ENCODE measurements at places on chromosomes 3 and 15.

DNA sequence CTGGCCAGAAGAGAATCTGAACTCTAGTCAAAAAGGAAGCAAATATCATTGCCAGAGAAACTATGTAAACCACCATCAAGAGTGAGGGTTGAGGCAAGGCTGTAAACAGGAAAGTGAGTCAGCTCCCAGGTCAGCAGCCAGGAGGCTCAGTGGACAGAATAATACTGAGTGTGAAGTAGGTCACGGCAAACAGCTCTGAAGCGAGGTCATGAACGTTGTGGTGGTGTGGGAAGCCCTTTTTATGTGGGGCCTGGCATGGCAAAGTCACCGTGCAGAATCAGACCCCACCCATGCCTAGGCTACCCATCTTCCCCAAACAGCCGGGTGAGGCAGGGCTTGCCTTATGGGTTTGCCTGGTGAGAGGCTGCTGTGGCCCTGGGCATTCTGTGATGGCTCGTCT, 43.9 kb downstream of the THBS1 start:
- no peak for DNase-seq

- DNase-seq, result no peak
Observed at GRCh38 chr3:27271890-27272289, 97.3 kb downstream of the NEK10 start.

GRCh38 chr3:46664188-46664970, 29.1 kb downstream of the ALS2CL start:
- no peak for DNase-seq

GRCh38 chr3:144501467-144501866, 529.8 kb downstream of the DIPK2A start:
- DNase-seq, result no peak

DNA sequence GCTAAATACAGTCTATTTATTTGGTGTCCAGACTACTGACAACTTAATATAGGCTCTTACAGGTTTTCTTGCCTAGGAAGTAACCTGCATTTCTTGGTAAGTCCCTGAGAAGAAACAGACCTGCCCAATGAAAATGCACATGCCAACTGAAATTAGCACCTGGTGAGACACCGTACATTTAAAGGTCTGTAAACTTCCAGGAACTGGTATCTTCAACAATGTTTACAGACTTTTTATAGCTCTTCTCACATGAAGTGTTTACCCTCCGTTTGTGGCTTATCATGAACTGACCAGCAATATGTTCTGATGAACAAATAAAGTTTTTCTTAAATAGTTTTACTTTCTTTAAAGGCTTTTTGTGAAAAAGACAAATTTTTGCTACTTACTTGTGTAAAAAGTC, 93.3 kb downstream of the PCCB start:
- peak; percentile 21 for DNase-seq

DNA sequence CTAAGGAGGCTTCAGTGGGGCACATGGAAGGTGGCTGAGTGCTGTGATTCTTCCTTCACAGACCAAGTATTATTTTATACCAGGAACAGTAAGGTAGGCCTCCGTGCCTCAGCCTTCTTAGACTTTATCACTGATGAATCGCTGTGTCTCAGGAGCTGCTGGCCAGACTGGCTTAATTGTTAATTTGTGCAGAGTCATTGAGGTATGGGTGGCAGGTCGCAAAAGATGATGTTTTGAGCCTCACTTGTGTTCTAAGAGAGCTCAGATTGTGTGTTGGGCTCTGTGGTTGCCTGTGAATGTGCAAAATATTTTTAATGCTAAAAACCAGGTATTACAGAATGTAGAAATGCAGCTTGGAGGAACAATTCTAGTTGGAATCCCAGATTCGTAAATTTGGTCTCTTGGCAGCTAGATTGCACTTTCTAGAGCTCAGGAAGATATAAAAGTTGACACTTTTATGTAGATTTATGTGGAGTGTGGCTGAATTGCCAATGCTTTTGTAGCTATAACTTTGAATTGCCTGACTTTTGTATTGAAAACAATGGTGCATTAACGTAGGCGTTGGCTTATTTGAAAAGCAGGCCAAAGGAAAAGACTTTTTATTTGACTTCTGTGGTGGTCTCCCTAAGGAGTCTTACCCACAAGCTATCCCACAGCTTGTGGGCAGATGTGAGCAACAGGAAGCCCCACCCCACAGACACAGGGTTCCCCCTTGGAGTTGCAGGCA, 53.4 kb downstream of the LARS2 start:
- peak; percentile 3 for DNase-seq

All from umbilical cord (tissue), 2 donors.